ENCODE measurements at places on chromosomes 11 and 22. TPM values are rescaled to one million over a fixed set of nuclear protein-coding genes. Genes with fewer than 3 reads are reported as not detected.

The KIAA0930 gene
- total RNA-seq: 38.6 TPM

The GAL gene
- not detected for total RNA-seq

The SYT9 gene
- not detected for total RNA-seq

The LMO2 gene
- total RNA-seq: not detected

The FLRT1 gene
- total RNA-seq: not detected

The FXYD2 gene
- 19.0 TPM for total RNA-seq

The OR52N4 gene
- 0.67 TPM for total RNA-seq

The SYTL2 gene
- 78.0 TPM for total RNA-seq

The OR6X1 gene
- not detected for total RNA-seq
